ENCODE measurements at places on chromosomes 5 and 9.

- no peak for DNase-seq
Measured at GRCh38 chr5:31116466-31117031, 76.9 kb upstream of the CDH6 start.

DNA sequence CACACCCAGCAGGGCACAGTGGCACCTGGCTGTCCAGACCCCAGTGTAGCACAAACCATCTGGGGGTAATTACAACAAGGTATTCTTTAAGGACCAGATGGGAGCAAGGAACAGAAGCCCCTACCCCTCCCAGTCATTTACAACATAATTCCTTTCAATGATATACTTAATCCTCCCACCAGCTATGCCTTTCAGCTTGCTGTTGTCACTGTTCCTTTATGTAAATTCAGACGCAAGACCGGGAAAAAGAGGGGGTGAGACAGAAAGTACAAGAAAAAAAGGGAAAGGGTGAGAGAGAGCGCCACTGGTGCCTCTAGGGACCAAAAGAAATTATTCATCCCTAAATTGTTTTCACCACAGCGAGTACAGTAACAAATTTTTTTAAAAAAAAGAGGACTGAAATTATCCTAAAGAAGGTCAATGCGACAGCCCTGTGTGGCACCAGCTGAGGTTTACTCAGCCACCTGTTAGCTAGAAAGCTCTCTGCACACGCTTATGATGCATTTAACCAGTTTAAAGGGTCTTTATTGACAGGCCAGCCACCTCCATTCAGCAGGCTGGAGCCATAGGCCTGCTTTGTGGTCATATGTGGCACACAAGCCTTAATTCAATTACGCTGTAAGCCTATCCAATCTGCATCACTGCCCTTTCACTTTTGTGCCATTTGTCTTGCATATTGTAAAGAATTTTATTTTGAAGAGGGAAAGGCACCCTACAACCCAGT is 210.2 kb upstream of the ISL1 start:
- DNase-seq, result no peak

DNA sequence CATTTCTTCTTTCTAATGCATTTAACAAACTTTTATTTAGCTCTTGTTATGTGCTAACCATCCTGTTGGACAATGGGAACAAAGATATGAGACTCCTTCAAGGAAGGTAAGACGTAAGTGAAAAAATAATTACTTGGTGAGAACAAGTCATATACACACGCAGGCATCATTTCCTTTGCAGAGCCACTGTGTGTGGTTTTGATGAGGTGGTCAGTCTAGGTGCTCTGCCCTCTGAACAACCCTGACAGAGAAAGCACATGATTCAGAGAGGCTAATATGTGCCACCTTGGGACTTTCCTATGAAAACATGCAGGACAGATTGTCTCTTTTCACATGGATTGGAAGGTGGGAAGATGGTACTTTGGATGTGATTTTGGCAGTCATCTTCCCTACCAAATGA is 1162.5 kb upstream of the DMAC1 start:
- DNase-seq, result no peak

GRCh38 chr5:171845857-171846256 is 60.2 kb downstream of the SMIM23 start:
- DNase-seq, result no peak

All from nucleus accumbens (tissue), 56 donors.